ENCODE measurements at places on chromosomes 6 and 20. TPM values are rescaled to one million over a fixed set of nuclear protein-coding genes. Genes with fewer than 3 reads are reported as not detected.

Gene KIAA0408
- not detected for polyA plus RNA-seq

Gene AFDN
- 36.4 TPM for polyA plus RNA-seq

Gene CDK19
- polyA plus RNA-seq = 3.8 TPM

Gene BTNL2
- not detected for polyA plus RNA-seq
